Stimulated activated CD8-positive, alpha-beta memory T cell treated with anti-CD3 and anti-CD28 coated beads, Interleukin-2, amount 100 ng/mL, for 1 hour (primary cell): ENCODE measurements at places on chromosomes 1 and 21.
A peak's percentile ranks its signal among the peaks of the same experiment; 100 is the strongest.

DNA sequence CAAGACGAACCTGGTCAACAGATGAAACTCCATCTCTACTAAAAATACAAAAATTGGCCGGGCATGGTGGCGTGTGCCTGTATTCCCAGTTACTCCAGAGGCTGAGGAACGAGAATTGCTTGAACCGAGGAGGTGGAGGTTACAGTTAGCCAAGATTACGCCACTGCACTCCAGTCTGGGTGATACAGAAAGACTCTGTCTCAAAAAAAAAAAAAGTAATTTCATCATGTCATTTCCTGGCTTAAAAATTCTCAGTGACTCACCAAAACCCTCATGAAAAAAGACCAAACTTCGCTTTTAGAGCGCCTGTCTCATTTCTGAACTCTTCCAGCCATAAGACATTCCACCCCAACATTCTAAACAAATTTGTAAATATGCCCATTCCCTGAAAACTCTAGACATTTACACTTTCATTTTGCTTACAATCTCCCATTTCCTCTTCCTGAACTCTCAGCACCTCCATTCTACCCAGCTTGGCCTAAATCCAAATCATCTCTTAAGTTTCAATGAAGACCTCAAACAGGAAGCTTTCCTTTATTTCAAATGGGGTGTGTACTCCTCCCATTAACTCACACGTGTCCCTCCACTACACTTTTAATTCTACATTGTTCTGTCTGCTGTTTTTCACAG lies 50.5 kb upstream of the PRRC2C start:
- DNase-seq: no peak

DNA sequence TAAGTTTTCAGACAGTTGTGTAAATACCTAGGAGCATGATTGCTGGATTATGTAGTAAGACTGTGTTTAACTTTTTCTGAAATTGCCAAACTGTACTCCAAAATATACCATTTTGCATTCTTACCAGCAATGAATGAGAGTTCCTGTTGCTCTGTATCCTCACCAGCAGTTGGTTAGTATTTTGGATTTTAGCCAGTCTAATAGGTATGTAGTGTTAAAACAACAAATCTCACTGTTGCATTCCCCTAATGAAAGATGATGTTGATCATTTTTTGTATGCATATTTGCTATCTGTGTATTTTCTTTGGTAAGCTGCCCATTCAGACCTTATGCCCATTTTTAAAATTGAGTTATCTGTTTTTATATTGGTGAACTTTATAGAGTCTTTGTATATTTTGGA lies 89.9 kb downstream of the RASAL2 start:
- no peak for DNase-seq

DNA sequence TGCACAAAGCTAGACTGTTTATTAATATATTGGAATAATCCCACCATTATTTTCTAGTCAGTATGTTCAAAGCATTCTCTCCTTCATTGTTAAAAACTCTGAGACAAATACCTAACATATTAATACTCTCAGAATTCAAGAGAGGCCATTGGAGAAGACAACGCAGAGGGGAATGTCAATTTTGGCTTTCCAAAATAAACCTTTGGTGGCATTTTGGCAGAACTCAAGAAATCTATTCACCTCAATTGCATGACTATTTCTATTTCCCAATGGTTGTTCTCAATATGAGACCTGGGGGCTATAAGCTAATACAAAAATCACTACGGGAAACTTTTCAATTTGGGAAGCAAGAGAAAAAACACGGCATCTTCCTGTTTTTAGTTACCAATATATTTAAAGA lies 58.5 kb downstream of the RUSC1 start:
- no peak for DNase-seq

- no peak for DNase-seq
Observed at GRCh38 chr21:46017148-46017547, 35.6 kb downstream of the COL6A1 start.

- no peak for DNase-seq
Observed at GRCh38 chr1:43786960-43787359, 79.6 kb downstream of the ST3GAL3 start.

GRCh38 chr1:48235652-48236051 lies 13.1 kb downstream of the SLC5A9 start:
- DNase-seq: no peak

DNA sequence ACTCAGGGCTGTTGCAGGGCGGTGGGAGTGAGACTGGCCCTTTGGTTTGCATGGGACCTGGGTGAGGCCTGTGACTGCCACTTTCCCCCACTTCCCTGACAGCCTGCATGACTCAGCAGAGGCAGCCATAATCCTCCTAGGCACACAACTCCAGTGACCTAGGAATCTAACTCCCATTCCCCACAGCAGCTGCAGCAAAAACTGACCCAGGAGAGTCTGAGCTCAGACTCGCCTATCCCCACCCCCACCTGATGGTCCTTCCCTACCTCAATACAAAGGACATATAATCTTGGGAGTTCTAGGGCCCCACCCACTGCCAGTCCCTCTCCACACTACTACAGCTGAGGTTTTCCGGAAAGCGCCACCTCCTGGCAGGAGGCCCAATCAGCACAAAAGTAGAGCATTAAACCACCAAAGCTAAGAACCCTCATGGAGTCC lies 26.7 kb downstream of the NDC1 start:
- no peak for DNase-seq

GRCh38 chr1:4601941-4602340 lies 52.5 kb upstream of the AJAP1 start:
- no peak for DNase-seq

DNA sequence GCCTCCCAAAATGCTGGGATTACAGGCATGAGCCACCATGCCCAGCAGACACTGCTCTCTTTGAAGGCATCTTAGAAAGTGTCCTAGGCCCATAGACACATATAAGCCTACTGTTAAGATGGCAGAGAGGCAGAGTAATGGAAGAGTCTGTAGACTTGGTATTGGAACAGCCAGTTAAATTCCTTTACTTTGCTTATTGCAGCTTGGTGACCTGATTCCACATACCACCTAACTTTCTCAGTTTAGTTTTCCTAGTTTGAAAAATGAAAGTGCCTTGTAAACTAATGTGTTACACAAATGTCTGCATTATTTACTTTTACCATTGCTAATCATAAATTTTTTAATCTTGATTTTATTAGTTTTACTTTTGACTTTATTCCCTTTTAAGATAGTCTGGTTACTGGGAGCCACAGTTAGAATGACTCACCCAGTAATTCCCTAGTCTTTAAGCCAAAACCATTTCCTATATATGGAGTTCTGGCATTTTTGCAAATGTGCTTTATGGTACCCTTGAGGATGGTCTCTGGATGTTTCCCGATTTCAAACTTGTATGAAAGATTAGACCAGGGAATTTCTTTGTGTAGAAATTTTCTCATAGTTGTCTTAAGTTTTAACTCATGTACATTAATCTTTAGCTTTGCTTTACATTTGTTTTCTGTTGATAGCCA lies 6.4 kb downstream of the SMAP2 start:
- DNase-seq: no peak

DNA sequence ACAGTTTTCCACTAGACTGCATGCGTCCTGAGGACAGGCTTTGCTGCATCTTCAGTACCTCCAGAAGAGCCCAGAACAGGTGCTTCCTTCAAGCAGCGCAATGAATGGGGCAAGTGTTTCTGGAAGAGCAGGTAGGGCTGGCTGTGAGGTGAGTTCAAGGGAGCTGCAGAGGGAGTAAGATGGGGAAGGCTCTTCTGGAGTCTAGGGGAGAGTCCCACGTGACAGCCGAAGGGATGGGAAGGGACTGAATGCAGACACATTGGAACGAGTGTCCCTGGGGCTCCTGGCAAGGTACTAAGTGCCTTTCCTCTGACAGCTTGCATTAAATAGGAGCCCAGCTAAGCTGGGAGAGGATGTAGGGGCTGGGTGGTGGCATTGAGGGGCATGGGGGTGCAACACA lies 84.2 kb downstream of the FAM78B start:
- DNase-seq: no peak

DNA sequence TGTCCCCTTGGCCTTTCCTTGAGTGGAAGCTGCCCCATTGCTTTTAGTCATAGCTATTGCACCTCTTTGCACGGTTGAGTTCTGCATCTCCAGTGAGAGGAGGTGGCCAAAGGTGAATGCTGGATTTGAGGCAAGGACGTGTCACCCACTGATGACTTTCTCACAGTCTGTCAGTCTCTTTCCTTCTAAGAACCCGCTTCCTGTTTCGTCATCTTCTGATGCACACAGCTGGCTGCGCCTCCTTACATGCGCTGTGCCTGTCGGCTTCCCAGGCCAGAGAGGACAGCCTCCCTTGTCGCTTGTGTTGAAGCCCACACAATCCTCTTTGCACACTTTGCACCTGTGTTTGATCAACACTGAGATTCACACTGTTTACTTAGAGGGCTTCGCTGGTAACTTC lies 41.8 kb upstream of the PWP2 start:
- peak; percentile 55 for DNase-seq

GRCh38 chr1:63537940-63538339 lies 14.6 kb downstream of the EFCAB7 start:
- DNase-seq: no peak

DNA sequence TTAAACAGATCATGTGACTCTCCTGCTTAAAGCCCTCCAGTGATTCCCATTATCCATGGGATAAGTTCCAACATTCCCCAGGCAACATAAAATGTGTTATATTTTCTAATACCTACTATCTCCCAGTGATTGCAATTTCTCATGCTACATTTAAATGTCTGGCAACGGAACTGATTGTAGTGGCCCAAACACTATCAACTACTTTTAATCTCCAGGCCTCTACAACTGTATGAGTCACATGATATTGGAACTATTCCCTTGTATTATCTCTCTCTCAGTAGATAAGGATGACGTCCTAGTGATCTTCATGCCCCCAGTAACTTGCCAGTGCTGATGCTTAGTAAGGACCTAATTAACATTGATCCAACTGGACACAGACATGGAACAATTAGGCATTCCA lies 49.9 kb downstream of the ERICH3 start:
- DNase-seq: no peak

- no peak for DNase-seq
Observed at GRCh38 chr1:6427441-6428390, 3.1 kb downstream of the ESPN start.

GRCh38 chr1:33724348-33724747 lies 139.5 kb upstream of the HMGB4 start:
- DNase-seq: no peak

DNA sequence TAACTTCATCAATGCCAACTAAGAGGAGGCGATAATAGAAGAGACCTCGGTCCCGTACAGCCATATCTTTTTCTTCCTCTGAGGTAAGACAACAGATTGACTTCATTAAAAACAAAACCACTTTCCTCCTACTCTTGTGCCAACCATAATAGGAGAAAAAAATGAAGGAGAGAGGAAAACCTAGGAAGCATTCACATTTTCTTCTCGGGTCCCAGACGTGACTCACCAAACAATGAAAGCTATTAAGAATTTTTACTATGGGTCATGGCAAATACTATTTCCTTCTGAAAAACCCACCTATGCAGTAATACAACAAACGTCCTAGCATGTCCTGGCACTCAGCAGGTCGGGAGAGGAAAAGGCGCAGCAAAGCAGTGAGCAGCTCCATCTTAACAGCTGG lies 8.6 kb upstream of the BCL2L15 start:
- no peak for DNase-seq

GRCh38 chr21:46091631-46092025 lies 6.3 kb upstream of the COL6A2 start:
- DNase-seq: no peak

DNA sequence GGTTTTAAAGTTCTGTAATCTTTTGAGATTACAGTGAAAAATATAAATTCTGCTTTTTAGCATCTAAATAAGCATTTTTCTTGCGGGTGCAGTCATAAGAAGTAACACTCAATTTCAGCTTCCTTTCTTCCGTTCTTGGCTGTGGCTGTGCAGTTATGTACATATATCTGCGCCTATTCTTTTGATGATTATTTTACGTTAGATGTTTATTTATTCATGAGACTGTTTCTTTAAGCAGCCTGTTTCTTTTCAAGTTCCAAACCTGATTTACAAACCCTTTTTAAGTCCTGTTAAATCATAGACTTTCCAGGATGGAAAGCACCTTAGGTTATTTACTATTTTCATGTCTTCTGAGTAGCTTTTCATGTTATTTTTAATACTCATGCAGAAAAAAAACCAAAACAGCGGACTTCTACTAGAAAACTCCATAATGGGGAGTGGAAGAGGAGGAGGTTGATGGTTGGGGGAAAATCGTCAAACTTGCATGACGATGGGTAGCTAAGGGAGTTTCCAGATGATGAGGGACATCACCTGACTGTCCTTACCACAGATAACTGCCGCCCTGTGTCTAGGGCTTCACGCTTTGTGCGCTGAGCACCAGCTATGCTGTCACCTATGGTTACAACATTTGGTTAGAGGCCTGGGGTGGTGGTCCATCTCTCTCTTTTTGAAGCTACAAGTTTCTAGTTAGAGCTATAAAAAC lies 2.6 kb downstream of the PRDM2 start:
- peak; percentile 19 for DNase-seq

- DNase-seq: no peak
Observed at GRCh38 chr1:162699366-162699765, 67.1 kb downstream of the DDR2 start.

DNA sequence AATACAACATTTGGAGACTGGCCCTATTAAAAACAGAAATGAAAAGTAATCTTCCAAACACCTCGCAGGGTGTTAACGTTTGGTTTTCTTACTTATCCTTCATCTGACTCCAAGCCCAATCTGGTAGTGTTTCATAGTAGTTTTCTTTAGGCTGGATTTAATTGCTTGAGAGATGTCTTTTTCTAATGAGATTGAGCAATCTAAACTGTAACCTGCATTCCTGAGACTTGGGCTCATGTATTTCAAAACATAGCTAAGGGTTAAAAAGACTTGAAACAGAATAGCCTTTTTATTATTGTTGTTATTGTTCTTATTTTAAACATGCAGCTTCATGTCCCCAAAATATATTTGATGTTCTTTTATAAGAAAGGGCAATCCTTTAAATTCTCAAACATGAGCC lies 278.9 kb downstream of the TGFB2 start:
- no peak for DNase-seq

DNA sequence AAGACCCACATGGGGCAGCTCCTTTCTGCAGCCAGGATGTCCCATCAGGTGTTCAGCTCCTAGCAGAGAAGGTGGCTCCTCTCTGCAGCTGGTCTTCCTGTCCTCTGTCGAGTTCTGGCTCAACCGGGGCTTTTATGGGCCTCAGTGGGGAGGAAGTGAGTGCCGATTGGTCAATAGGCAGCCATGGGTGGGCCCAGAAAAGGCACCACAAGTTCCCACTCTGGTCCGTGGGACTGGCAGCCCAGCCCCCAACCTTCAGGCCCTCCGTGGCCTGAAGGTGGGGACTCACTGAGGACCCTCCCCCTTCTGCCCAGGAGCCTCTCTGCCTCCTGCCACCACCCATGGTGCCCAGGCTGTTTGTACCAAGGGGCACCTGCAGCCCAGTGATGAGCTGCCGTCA lies 161.7 kb upstream of the DUSP10 start:
- no peak for DNase-seq
